ENCODE measurements at places on chromosomes 3 and 15.

GRCh38 chr3:106589311-106589942 lies 720.6 kb upstream of the CBLB start:
- DNase-seq = no peak

DNA sequence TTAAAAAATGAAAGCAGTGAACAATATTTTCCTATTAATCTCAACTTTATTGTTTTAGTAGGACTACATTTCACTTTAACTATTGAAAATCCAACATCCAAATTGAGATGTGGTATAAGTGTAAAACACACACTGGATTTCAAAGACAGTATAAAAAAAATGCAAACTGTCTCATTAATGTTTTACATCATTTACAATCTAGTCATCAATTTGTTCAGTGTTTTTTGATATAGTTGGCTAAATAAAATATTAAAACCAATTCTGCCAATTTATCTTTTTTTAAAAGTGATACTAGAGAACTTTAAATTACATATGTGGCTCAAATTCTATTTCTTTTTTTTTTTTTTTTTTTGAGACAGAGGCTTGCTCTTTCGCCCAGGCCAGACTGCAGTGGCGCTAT lies 95.1 kb downstream of the NPTN start:
- DNase-seq = no peak

DNA sequence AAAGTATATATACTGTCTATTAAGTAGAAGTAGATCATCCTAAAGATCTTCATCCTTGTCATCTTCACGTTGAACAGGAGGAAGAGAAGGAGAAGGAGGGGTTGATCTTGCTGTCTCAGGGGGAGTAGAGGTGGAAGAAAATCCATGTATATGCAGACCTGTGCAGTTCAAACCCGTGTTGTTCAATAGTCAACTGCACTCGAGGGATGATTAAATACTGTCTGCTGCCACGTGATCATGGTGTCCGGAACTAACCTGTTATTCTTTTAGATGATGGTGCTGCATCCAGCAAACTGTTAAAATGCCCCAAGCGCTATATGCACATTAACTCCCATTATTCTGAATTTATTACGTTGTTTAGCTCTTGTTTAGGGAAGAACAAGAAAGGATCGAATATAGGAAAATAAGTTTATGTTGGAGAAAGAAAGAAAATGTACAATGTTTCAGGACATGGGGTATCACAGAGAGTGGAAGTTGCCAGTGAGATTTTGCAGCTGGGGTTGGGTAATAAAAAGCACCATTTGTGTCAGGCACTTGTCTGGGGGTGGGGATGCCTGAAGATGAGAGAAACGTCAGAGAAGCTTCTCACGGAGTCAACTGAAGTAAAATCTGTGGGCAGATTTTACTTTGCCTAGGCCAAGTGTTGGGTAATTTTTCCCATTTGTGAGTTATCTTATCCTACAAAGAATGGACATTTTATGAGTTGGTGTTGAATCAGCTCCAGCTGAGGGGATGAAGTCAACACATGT lies 229.2 kb downstream of the RYR3 start:
- DNase-seq = no peak

GRCh38 chr3:48727511-48727910 lies 10.5 kb upstream of the IP6K2 start:
- DNase-seq = no peak

GRCh38 chr3:184145111-184145524 lies 10.0 kb downstream of the EIF2B5 start:
- DNase-seq = peak; percentile 53

GRCh38 chr3:99943931-99944761 lies 126.5 kb downstream of the CMSS1 start:
- DNase-seq = no peak

DNA sequence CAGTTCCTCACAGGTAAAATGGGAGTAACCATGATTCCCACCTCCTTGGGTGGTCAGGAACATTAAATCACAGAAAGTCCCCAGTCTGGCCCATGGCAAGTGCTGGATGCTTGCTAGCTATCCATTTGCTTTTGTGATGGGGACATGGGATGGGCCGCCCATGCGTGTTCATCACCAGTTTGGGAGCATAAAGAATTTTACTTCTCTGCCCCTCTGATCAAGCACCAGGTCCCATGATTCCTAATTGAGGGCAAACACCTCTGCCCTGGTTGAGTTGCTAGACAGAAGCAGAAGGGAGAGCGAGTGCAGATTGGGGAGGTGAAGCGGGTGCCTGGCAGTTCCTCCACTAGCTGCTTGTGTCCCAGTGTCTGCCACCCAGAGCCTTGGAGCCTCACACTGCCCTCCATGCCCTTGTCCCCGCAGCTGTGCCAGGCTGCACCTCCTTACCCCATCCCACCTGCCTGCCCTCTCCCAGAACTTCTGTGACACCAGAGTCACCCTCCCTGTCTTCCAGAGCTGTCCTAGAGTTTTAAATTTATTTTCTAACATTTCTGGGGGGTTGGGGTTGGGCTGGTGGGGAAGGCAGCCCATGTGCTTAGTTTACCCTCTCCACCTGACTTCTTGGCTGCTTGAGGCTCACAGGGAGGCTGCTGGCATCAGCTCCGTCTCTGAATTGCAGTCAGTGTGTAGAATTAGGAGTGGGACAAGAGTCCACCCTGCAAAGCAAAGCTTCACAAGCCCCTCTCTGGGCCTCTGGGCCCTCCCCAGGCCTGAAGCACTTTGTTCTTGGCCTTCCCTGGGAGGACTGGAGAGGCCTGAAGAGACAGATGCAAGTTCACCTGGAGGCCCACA lies 18.4 kb downstream of the CFAP100 start:
- DNase-seq = no peak

DNA sequence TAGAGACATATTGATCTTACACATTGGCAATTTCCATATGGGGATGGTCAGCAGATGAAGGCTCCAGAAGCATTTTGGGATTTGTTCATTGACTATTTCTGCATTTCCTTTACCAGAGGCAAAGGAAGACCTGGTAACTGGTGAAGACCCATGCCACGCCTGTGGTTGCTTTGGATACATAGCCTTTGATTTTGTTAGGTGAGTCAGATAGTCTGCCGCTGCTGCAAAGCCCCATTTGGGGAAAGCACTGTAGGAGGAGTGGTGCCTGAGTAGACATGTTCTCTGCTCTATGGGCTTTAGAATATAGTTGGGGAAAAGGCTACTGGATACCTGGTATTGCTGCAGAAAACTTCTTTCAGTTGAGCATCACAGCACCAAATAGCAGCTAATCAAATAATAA lies 56.8 kb downstream of the TFG start:
- DNase-seq = no peak

DNA sequence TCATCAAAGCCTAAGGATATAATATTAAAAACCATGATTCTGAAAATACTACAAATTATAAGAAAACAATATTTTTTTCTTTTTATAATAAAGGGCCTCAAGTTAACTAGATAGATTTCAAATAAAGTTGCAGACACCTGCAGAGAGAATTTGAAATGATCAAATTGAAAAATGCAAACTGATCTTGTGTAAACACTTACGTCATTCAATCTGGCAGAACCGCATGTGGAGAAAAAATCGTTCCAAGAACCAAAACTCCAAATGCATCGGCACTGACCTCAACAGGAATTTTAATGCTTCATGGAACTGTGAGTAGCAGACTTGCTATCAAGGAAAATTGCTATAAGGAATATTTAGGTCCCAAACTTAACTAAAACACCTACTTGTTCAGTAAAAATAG lies 17.2 kb downstream of the CPA3 start:
- DNase-seq = no peak

DNA sequence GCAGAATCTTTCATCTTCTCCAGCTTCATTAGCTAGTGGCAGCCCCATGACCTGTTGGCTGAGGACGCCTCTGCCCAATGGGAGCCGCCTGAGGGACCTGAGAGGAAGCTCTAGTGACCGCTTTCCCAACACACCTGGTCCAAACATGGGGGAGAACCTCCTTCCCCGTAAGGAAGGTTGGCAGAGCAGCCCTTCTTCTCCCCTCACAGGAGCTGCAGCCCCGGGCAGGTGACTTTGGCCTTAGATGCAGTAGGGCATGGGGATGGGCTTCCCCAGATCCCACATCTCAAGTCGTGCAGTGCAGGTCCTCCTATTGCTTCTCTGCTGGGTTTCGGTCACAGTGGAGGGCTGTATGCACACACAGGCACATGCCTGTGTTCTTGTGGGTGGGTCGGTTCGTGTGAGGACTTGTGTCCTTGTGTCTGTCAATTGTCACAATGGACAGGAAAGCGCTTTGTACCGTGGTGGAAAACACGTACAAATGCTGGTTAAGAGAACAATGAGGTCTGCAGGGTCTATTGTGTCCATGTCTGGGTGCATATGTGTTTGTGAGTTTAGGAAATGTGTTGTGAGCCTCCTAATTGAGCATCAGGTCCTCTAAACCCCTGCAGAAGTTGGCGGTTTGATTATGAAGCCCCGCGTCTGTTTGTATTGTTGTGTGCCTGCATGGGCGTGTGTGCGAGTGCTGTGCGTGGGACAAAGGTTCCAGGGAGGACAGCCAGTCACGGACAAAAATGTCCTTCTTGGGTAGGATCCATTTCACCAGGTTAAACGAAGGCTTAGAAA lies 1.4 kb downstream of the ISLR2 start:
- DNase-seq = no peak

DNA sequence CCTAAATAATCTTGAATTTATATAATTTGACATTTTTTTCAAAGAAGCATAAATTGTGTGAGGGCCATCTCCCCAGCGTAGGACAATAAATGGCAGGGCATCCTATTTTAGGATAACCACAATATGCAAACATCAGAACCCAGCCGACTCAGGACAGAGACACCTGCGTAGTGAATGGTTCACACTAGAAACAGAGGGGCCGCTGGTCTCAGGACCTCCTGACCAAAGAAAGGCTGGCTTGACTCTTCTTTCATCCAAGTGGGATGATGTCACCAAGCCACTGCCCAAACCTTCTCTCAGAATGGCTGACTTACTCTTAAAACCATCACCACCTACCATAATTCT lies 162.1 kb downstream of the FOXP1 start:
- no peak for DNase-seq

GRCh38 chr3:153866901-153867300 lies 254.3 kb upstream of the ARHGEF26 start:
- no peak for DNase-seq

DNA sequence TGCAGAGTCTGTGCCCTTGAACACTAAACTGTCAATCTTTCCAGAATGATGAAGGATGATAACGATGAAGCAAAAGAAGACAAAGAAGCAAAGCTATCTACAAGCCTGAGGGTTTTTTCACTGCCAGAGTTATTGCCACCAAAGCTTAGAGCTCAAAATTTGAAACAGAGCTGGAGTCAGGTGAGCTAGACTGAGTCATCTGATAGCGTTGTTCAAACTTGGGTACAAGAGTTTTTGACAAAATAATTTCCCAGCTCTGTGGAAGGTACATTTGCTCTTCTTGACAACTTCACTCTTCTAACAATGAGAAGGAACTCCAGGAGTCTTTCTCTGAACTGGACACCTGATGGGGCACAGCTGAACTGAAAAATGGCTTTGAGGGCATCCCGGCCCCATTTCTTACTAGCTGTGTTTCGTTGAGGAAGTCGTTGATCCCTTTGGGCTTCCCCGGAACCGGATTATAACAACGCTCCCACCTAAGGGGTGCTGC lies 715 bp downstream of the MCCC1 start:
- DNase-seq = no peak

GRCh38 chr3:50983887-50984286 lies 309.2 kb downstream of the DOCK3 start:
- no peak for DNase-seq

GRCh38 chr3:71219744-71220638 lies 363.5 kb downstream of the FOXP1 start:
- DNase-seq = no peak

DNA sequence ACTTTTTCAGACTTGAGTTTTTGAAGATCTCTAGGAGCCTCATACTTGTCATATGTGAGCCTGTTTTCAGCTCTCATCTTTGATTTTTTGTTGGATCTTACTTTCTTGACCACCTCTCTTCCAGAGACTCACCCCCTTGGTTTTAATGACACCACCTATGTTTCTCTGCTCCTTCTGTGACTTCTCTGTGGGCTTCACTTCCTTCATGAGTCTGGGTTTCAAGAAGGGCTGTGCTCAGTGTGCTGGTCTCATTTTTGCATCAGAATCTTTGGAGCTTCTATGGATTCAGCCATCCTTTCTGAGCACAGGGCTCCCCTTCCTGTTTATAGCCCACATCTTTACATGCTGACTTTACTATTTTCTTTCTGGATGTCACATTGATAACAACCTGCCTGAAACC lies 17.7 kb downstream of the PPM1L start:
- DNase-seq = no peak

DNA sequence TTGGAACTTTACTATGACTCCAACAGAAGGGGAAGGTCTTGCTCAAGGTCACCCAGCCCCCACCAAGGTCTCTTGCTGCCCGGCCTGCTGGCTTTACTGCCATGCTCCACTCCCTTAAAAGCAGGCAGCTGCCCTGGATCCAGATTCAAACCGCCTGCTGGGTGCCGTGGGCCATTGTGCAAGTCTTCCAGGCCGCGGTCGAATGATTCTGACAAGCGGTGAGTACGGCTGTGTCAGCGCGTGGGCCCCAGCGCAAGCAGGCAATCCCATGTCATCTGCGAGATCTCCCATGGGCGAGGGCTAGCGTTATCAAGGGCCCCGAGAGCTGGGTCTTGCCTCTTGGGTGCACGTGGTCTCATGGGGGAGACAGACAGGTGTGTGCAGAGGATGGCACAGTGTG lies 37.6 kb downstream of the CORO2B start:
- no peak for DNase-seq

DNA sequence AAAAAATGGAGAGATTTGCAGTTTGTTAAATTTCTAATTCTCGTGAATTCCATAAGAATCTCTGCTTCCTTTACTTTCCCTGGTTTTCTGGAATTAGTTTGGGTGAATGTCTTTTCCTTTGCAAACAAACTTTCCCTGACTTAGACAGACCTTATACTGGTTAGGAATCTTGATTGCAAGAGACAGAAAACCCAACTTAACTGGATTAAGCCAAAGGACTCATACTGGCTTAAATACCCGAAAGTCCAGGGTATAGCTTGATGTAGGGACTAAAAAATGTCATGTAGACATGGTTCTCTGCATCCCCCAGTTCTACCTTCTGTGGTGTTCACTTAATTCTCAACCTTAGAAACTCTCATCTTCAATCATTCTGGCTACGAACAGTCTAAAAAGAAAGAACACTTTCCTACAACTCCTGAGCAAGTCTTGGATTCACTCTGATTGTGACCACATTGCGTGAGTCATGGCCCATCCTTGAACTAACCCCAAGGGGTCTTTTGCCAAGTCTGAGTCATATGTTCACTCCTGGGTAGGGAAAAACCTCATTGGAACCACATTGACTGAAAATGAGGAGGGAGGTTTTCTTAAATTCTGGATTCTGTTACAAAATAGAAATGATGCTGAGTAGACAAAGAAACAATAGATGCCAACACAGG lies 136.0 kb upstream of the DAZL start:
- DNase-seq = no peak

Measured in A549 (cell line).